ENCODE measurements at places on chromosomes 13 and 19.

DNA sequence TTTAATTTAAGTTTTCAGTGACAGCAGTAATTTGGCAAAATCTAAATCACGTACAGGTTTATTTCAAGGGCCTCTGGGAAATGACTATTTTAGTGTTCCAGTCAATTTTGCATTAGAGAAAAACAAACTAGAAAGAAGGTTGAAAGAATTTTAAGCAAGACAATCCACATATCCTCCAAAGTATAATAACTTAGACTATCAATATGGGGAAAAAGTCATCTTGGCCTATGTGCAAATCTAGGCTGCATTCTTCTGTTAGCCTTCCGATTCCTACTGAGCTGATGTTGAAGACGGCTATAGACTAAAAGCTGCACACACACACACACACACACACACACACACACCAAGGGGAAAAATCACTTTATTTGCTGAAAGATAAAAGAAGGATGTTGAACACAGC lies 81.3 kb downstream of the SLITRK6 start:
- no peak for DNase-seq

DNA sequence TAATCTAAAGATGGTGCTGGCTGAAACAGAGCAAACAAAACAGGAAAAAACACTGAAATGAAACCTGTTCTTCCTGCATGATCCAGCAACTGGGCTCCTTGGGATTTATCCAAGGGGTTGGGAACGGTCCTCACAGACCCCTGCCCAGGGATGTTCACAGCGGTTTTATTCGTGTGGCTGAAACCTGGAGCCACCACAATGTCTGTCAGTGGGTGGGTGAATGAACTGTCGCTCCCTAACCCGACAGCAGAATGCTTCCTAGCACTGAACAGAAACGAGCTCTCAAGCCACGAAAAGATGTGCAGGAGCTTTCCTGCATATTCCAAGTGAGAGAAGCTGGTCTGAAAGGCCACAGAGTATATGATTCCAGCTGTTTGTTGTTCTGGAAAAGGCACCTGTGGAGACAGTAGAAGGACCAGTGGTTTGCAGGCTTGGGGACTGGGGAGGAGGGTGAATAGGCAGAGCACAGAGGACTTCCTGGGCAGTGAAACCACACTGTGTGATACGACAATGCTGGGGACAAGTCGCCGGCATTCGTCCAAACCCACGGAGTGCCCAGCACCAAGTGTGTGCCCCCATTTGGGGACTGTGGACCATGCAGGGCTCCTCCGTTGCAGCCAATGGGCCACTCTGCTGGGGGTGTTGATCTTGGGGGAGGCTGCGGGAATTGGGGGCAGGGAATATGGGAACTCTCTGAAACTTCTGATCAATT lies 73.9 kb downstream of the TEX29 start:
- no peak for DNase-seq

DNA sequence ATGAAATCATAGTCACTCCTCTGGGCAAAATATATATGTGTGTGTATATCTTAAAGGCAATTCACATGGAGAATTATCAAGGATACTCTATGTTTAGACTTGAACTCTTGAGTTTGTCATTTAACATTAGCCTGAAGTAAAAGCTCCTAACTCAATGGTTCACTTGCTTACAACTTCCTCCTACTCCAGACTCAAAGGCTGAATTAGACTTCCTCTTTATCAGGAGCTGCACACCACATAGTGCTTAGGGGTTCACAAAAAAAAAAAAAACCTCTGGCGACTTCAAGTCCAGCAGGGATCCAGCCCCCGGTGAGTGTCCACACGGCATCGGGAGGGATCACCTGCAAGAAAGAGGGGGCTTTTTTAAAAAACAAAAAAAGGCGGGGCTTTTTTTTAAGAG lies 68.2 kb upstream of the LSM14A start:
- no peak for DNase-seq

DNA sequence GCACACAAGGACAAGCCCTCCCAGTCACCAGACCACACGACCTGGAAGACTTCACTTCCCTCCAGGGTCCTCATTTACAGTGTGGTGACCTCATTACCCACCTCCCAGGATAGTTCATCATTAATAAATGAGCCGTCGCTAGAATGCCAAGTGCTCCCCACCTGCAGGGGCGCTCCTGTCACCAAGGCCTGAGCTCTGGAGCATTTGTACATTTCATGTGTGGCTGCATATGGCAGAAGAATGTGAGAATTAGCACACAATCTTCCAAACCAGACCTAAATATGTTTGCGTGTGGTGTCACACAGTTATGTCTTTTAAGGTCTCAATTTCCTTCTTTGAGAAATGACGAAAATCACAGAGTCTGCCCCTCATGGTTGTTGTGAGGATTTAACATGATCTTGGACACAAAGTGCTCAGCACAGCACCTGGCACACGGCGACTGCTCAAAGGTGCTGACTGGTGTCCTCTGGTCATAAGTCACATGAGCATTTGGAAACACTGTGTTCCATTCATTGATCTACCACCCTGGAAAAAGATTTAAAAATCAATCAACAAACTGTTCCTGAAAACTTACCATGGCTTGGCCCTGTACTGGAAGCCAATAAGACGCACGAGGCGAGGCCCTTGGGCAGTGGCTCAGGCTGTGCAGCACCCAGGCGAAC lies 150.6 kb upstream of the SPACA7 start:
- DNase-seq: no peak

DNA sequence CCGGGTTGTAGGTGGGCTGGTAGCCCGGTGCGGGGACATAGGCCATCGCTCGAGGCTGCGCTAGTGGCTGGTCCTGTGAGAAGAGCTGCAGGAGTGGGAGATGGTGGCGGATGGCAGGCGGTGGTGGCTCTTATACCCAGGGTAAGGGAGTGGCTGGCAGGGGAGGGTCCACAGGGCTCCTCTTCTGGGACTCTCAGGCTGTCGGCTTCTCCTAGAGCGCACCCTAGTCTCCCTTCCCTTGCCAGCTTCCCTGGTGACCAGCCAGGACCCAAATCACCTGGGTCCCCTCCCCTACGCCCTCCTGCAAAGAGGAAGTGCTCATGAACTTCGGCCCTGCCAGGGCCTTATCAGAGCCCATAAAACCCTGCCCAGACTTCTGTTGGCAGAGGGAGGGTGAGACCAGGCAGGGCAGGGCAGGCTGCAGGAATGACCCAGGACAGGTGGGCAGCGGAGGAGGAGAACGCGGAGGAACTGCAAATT lies at the start of gene LGALS4:
TSS of gene LGALS4 (minus strand) at position 105 of the 480 bp plus-strand sequence. CDS start at position 46, 59 bp downstream.
- no peak for DNase-seq

- DNase-seq: no peak
Measured at GRCh38 chr19:17327654-17328516, 6.8 kb downstream of the ANO8 start.

- DNase-seq: no peak
Measured at GRCh38 chr13:31521435-31521834, 217.9 kb upstream of the RXFP2 start.

- no peak for DNase-seq
Measured at GRCh38 chr19:11198769-11199424, 1.6 kb upstream of the KANK2 start.

DNA sequence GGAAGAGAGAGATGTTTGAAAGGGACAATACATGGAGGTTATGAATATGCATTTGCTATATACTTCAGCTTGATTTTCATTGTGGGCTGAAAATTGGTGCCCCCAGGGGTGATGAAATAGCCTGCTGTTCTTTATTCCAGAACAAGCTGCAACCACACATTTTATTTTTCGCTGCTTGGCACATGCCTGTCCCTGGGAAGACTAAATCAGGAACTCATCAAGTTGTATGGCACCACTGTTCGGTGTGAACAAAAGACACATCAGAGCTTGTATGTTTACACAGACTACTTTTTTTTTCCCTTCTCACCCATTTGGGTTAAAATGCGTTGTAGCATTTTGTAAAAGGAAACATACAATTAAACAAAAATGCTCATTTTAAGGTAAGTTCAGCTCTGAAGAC lies 230.7 kb downstream of the NALCN start:
- no peak for DNase-seq

DNA sequence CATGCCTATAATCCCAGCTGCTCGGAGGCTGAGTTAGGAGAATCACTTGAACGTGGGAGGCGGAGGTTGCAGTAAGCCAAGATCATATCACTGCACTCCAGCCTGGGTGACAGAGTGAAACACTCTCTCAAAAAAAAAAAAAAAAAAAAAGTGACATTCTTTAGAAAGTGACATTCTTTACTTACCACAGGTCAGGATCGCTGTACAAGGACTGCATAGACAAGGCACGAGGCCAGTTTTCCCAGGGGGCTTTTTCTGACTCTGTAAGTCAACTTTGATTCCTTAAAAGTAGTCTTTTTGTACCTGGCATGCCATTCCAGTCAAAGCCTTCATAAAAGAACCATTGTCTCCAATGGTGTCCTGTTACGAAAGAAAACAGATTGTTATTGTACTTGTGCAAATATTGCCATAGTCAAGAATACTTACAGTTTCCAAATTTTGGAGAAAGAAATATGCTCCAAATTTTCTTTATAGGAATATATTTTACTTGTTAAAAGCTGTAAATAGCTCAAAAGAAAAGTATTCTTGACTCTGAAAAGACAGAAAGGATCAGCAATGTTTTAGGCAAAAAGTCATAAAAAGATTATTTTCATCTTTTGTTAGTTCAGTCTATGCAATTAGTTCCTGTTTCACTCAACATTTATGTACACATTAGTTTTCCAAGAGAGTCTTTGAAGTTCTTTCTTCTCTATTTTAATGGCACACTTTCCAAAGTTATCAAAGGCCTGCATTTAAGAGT lies 39.3 kb downstream of the CEACAM1 start:
- DNase-seq: no peak

DNA sequence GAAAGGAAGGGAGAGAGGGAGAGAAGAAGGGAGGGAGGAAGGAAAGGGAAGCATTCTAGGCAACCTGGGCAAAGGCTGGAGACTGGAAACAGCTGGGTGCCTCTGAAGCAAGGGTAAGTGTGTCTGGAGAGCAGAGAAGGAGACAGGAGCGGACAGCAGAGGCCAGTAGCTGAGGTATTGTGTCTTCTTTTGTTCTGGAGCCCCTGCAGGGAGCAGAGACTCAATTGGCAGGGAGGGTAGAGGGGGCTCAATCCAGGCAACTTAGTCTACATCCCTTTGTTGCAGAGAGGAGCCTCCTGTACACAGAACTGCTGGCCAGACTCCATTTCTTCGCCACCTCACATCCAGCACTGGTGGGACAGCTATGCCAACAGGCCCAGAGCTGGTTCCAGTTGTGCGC lies 53.2 kb downstream of the NWD1 start:
- no peak for DNase-seq

GRCh38 chr13:21242236-21242635 lies 65.8 kb downstream of the MRPL57 start:
- no peak for DNase-seq

Measured in renal cortex interstitium (tissue), 15 donors.